ENCODE measurements at places on chromosomes 12 and 14.

- DNase-seq, result no peak
These were observed 199.4 kb downstream of the SUDS3 start for GRCh38 chr12:118575730-118576129.

DNA sequence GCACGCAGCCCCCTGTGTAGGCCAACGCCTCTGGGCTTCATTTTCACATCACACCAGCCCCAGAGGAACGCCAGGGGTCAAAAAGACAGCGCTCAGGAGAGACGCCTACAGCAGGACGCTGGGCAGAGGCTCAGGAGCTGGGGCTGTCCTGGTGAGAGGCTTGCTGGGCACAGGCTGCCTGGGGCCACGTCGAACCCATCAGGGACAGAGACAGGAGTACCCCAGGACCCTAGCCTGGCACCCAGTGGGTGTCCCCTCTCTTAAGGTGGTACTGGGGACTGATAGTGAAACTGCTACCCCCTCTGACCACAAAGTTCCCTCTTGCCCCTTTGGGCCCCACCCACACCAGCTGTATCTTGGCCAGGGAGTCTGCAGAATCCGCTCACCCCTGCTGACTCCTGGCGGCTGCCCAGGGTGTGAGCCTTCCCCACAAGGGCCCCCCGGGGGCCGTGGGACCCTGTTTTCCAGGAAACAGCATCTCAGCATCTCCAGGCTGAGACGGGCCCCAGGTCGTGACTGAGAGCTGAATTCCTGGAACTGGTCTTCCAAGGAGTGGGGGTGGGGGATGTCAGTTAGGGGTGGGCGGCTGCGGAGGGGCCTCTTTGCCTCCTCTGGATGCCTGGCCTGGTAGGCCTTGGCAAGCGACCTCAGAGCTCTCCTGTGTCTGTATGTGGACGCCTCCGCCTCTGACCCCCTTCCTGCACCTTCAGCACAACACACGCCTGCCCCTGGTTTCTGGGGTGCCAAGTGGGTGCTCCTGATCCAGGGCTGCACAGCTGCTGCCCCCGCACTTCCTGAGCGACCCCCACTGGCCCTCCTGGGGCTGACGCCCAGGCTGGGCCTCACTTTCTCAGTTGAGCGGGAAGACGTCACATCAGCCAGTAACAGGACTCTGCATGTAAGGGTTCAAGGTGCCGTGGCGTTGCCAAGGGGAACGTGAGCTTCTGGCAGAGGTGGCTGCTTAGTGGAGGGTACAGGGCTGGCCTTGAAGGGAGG, 321.9 kb upstream of the RTL1 start:
- DNase-seq, result no peak

- DNase-seq, result no peak
These were observed 69.7 kb downstream of the SLC24A4 start for GRCh38 chr14:92392711-92393110.

DNA sequence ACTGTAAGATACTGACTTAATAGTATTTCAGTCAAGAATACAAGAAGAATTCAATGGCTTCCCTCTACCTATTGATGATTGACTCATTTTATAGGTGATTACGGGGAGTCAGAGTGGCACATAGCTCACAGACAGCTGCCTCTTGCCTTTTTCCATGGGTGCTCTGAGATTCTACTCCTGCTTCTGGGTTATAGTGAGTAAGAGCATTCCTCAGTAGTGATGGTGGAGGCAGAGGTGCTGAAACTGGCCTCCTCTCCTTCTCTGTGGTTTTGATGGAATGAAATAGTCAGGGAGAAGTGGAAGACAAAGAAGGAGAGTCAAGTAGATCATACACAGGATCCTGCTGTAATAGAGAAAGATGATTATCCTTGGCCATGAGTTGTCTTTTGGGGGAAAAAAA, 438.2 kb upstream of the FAR2 start:
- no peak for DNase-seq

GRCh38 chr12:26528943-26529342, 304.1 kb downstream of the ITPR2 start:
- no peak for DNase-seq
